ENCODE measurements at places on chromosomes 6 and 20.

DNA sequence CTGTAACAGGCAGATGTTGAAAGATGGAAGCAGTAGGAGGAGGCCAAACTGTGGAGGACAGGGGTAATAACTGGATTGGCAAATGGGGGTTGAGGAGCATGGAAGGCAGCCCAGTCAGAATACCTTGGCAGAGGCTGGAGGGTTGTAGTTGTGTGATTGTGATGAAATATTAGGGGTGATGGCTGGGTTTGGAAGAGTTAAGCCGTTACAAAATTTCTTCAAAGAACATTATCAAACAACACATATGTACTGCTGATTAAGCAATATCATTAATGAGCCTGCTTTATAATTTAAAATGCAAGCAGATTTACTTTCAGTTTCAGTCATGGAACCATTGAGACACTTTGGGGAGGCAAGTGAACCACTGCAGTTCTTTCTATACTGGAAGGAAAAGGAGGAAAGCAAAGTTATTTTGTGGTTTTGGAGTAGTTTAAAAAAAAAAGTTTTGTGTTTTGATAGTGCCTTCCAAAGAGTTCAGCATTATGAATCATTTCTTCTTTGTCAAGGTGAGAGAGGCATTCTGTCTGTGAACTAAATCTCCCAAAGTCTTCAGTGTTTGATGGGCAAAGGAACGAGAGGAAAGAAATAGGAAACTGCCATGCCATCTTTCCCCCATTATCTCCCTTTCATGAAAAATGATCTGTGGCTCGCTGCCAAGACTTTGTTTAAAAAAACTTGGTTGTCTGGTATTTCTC, 20.7 kb downstream of the FOXO3 start:
- no peak for DNase-seq

- no peak for DNase-seq
These were observed 280.0 kb upstream of the TBX18 start for GRCh38 chr6:85044361-85044760.

DNA sequence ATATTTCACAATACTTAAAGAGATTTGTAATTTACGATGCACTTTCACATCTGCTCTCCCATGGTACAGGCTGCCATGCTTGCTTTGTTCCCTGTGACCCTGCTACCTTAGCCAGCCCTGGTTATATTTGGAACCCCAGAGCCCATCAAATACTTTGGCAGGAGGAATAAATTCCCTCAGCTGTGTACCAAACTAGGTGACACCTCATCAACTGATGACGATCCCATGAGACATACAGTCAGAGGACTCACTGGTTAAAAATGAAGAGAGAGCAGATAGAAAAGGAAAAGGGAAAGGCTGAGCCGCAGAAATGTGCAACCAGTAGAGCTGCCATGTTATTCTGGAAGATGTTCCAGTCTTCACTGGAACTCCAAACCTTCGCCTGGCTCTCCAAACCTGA, 120.0 kb downstream of the SIM1 start:
- DNase-seq, result no peak

- no peak for DNase-seq
These were observed 5.1 kb upstream of the EBF4 start for GRCh38 chr20:2687514-2687913.

- no peak for DNase-seq
These were observed 3.8 kb downstream of the SMIM13 start for GRCh38 chr6:11097476-11097875.

GRCh38 chr6:111666847-111667246, 61.2 kb upstream of the TRAF3IP2 start:
- DNase-seq, result no peak

DNA sequence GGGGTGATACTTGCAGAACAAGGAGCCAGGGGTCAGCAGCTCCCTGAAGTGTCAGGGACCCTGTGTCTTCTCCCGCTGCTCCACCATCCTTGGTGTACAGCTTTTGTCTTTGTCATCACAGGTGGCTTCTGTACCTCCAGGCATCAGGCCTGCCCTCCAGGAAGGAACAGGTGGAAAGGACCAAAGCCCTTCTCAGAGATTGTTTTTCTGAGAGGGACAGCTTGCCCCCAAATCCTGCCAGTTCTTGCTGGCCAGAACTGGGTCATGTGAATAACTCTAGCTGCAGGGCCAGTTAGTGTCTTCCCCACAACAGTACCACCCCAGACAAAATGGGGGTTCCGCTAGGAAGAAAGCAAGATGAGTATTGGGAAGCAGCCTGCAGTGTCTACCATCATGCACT, 31.4 kb downstream of the SNPH start:
- no peak for DNase-seq

GRCh38 chr6:35483490-35483889, 13.4 kb downstream of the TEAD3 start:
- DNase-seq, result no peak

DNA sequence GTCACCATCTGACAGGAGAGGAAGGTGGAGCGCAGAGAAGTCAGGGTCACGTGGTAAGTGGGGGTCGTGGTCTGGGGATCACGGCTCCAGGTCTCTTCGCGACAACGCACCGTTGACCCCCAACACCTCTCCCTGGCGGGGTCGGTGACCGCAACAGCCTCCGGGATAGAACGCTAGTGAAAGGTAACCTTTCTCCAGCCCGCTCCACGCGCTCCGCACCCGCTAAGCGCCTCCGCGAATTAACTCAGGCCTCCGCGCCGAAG, 600 bp upstream of the SYNJ2 start:
- peak; percentile 58 for DNase-seq

- DNase-seq, result no peak
These were observed 763 bp downstream of the BHLHE23 start for GRCh38 chr20:63005862-63006539.

DNA sequence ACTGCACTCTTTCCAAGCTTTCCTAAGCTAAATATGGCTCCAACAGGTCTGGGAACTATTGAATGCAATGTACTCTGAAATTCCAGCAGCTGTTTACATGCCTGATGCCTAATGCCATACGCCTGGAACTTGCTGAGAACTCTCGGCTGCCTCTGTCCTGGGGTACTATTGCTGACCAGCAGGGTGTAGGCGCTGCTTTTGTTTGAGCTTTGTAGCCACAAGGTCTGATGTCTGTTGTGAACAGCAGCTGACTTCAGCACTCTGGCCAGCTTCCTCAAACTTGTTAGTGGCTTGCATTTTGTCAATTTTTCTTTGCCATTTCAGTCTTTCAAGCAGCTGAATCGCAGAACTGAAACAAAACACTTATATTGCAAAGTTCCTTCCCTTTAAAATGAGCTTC, 26.7 kb downstream of the SAYSD1 start:
- peak; percentile 93 for DNase-seq

DNA sequence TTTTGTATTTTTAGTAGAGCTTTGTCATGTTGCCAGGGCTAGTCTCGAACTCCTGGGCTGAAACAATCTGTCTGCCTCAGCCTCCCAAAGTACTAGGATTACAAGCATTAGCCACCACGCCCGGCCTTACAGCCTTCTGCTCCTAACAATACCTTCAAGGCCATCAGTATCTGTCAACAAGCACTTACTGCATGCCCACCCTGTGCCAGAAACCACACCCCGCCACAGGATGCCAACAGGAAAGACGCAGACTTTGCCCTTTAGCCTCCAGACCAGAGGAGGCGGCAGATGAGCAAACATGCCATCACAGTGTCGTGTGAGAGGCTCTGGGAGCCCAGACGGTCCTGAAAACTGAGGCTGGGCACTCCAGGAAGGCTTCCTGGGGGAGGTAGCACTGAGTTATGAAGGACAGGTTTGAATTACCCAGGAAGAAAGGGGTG, 34.7 kb upstream of the TGM3 start:
- DNase-seq, result no peak

DNA sequence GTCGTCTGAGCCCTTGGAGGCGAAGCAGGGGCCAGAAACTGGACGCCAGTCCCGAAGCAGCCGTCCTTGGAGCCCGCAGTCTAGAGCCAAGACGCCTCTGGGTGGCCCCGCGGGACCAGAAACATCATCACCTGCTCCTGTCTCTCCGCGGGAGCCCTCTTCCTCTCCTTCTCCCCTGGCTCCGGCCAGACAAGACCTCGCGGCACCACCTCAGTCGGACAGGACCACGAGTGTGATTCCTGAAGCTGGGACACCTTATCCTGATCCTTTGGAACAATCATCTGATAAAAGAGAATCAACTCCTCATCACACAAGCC, 416 bp downstream of the RSPH4A start:
- peak; percentile 63 for DNase-seq

GRCh38 chr6:138543657-138544056, 44.4 kb upstream of the NHSL1 start:
- no peak for DNase-seq

DNA sequence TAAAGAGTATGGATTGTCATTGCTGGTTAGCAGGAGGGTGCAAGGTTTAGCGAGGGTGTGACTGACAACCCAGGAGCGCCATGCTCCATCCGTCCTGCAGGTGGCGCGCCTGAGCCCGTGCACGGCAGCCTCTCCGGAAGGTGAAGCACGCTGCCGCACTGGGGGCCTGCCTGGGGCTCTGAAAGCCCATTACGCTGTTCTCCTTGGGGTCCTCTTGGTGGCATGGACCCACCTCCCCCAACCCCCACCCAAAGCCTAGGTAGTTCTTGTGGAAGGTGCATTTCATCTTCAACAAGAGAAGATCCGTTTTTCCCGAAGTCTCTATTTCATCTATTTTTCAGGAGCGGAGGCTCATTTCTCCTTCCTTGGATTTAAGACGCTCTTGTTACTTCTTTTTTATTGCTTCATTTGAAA, 197.4 kb upstream of the KCNG1 start:
- DNase-seq, result no peak

- DNase-seq, result peak; percentile 90
These were observed at the start of gene ANKS1A for GRCh38 chr6:34888874-34889555. Gene ANKS1A (plus strand): TSS chr6:34889255. CDS start chr6:34889403, 148 bp downstream.

DNA sequence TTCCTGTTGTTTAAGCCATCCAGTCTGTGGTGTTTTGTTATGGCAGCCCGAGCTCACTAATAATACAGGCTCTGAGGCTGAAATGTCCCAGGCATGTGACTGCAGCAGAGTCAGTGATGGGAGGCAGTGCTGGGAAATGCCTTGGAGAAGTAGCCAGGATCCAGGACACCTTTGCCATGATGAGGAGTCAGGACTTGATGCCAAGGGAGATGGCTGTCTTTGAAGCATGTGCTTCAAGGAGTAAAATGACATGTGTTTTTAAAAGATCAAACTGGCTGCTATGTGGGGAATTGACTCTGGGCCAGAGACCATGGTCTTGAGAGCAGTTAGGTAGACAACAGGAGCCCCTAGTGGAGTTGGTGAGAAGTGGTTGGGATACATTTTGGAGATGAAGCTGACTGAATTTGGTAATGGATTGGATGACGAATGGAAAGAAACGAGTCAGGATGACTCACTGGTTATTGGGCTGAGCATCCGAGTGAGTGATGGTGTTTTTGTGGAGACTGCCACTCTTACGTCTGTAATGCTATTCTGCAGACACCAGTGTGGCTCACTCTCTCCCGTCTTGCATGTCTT, 322.2 kb downstream of the PLCB1 start:
- peak; percentile 86 for DNase-seq

GRCh38 chr6:108464418-108465097, 96.2 kb upstream of the FOXO3 start:
- DNase-seq, result no peak

GRCh38 chr6:146883640-146884531, 285.1 kb downstream of the ADGB start:
- no peak for DNase-seq

GRCh38 chr6:83062225-83062624, 3.4 kb downstream of the UBE3D start:
- DNase-seq, result no peak

DNA sequence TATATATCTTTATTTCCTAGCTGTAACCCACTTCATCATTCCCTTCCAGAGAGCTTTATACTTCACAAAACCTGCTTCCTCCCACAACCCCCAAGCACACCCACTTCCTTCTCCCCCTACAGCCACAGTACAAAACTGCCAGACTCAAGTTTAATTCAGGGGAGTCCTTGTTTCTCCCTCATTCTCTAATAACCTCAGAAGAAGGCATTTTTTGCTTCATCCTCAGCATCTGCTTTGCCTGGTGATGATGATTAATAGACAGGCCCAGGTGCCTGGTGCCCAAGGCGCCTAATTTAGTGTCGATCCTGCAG, 414.3 kb downstream of the KIF16B start:
- DNase-seq, result no peak

DNA sequence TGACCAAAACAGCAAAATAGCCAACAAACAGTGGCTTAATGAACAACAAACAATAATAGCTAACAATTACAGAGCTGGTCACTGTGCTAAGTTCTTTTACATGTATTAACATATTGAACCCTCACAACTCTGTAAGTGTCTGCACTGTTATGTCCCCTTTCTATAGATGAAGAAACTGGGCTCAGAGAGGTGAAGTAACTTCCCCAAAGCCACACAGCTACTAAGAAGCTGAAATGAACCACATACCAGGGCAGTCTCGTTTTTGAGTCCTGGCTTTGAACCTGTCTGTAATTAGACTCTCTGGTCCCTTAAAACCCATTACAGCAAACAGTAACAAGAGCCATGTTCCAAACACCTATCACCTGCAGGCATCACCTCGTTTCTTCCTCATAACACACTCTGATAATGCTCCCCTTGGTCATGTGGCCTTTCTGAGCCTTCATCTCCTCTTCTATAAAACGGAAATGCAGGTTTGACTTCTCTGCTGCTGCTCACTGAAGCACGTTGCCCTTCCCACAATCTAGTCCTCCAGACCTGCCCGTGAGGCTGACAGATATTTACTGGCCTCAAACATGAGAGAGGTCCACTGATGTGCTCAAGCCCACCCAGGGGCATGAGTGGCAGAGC, 23.3 kb downstream of the KCNK15 start:
- DNase-seq, result no peak

DNA sequence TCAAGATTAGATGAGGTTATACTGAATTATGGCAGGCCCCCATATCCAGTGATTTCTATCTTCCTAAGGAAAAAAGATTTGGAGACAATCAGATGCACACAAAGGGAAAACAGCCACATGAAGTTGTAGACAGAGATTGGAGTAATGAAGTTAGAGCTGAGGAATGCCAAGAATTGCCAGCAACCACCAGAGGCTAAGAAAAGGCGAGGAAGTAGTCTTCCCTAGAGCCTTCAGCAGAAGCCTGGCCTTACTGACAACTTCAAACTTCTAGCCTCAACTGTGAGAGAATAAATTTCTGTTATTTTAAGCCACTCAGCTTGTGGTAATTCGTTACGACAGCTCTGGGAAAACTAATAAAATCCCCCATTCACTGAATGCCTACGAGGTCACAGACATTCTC, 473.9 kb downstream of the COL12A1 start:
- peak; percentile 68 for DNase-seq

DNA sequence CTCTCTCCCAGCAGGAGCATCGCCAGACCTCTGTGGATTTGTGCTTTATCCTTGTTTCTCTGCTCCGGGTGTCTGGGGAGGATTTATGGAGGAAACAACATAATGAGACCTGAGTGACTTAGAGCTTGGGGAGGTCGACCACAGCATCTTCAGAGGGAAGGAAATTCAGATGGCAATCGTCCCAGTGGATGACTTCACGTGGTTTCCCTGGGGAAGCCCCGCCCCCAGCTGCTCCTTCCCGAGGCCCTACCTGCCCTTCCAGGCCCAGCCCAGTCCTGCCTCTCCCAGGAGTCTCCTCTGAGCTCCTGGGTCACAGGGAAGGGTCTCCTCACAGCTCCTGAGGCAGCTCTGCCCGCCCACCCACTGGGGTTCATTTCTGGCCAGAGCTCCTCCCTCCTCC, 430.3 kb upstream of the SULF2 start:
- no peak for DNase-seq

- DNase-seq, result peak; percentile 68
These were observed 563 bp downstream of the MGME1 start for GRCh38 chr20:17969278-17969883.
